ENCODE measurements at places on chromosomes 6 and 20.

- no peak for DNase-seq
Measured at GRCh38 chr20:19769507-19769906, 11.4 kb downstream of the RIN2 start.

- no peak for DNase-seq
Measured at GRCh38 chr6:79167931-79168694, 66.4 kb downstream of the HMGN3 start.

DNA sequence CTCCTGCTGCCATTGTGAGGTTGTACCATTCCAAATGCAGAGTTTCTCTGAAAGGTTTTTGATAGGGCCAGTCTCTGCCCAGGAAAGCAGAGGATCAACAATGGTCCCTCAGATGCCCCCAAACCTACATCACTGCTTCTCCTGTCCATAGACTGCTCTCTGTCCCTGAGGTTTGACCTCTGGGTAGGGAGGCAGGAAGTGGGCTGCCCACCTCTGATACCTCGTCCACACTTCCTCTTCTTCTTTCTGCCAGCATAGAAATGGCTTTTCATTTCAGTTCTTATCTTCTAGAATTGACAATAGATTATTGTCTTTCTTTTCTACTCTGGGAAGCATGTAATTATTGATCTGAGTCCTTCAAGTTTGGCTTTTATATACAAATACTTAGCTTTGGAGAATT is 170.6 kb downstream of the TRMT11 start:
- no peak for DNase-seq

GRCh38 chr6:2760882-2761842 is 4.0 kb upstream of the WRNIP1 start:
- DNase-seq = no peak

DNA sequence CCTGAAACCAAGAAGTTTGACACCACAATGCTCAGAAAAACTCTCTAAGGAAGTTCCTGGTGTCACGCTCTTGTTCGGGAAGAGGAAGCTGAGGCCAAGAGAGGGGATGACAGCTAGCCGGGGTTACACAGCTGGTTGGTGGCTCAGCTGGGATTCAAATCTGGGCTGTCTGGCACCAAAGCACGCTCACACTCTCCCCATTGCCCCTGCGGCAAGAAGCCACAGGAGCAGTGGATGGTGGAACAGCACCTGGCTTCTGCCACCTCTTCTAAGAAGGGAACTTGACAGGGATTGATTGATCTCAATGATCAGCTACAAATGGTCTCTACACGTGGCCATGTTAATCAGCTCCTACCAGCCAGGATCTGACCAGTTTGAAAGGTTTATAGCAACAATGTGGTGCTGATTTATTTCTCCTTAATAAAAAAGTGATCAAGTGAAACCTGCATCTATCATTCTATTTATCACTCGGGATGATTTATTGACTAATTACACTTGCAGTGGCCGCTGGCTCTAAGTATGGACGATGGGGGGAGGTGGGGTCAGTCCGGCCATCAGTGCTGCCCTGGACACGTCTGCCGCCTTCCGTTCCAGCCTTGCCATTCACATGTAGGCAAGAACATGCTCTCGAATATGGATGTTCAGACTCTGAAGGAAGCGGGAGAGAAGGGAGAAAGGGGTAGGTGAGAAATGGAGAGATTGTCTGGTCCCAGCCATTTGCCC is 71.9 kb upstream of the TOP1 start:
- no peak for DNase-seq

DNA sequence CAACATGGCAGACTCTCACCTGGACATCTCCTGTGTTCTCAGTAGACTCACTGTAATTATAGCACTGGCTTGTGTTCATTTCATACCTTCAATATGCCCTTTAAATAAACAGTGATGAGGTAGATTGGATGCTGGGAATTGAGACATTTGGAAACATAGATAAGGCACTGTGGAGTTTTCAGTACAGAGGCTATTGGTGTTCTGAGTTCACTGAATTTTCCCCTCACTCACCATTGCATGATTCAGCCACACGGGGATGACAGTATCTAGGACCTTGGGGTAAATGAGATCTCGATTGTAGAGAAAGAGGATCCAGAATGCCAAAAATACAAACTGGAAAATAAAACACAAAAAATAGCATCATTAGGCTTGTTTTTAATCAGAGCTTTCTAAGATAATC is 12.6 kb downstream of the ADTRP start:
- no peak for DNase-seq

DNA sequence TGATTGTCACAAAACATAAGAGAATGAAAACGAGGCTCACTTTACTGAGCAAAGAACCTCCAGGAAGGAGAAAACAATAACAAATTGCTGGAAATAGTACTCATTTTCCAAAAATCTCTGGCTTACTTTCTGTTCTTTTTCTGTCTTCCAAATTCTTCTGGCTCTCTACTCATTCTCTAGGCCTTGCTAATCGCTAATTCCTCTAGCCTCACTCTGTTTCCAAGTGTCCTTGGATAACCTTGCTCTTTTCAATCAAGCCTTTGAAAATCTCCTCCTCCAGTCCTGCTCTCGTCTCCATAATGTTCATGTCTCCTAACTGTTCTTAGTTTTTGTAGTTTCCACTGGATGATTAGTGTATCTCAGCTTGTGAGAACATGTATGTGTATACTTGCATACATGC is 96.2 kb upstream of the MAP7 start:
- DNase-seq = no peak

- DNase-seq = no peak
Measured at GRCh38 chr6:2531426-2532215, 219.1 kb downstream of the MYLK4 start.

GRCh38 chr6:161228921-161229591 is 44.8 kb downstream of the AGPAT4 start:
- DNase-seq = no peak

GRCh38 chr6:133697666-133698065 is 191.2 kb upstream of the TCF21 start:
- no peak for DNase-seq

DNA sequence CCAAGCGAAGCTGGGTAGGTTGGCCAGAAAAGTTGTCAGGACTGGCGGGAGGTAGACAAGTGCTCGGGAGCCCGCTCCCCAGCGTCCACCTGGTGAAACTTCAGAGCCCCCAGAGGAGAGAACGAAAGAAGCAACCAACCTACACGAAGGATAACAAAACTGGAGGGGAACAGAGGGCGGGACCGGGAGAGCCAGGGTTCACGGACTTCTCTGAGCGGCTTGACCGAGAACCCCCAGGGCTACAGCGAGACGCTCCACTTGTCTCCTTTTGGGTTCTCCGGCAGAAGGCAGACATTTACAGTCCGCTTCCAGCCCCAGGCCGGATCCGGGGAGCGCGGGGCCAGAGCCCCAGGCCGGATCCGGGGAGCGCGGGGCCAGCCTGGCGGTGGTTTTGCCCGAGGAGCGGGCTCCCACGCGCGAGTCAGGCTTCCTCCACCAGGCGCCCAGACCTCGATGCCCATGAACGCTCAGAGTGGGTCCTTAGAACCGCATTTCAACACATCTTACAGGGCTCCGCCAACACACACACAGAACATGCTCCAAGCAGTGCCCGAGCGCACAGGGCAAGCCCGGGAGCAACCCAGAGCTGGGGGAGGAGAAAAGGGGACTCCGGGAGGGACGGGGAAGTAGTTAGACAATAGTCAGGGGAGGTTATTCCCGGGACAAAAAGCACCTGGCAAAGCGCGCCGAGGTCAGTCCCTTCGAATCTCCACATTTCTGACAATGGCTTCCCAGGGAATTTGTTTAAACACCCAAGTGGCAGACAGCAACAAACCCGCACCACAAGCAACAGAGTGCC is 1.1 kb downstream of the PTPRK start:
- DNase-seq = peak; percentile 17

- no peak for DNase-seq
Measured at GRCh38 chr6:33452496-33452895, 1.9 kb upstream of the ZBTB9 start.

DNA sequence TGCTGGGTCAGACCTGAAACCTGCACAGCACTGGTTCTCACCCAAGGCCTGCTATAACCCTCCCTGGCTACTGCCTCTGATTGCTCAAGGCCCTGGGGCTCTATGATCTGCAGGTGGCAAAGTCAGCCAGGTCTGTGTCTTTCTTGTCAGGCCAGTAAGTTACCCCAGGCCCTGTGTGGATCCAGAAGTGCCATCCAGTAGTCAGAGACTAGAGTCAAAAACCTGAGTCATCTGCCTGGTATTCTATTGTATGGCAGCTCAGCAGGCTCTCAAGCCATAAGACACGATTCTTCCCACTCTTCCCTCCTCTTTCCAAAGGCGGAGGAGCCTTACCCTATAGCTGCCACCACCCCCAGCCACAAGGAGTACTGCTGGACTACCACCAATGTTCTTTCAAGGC is 593.0 kb downstream of the FRK start:
- DNase-seq = no peak

DNA sequence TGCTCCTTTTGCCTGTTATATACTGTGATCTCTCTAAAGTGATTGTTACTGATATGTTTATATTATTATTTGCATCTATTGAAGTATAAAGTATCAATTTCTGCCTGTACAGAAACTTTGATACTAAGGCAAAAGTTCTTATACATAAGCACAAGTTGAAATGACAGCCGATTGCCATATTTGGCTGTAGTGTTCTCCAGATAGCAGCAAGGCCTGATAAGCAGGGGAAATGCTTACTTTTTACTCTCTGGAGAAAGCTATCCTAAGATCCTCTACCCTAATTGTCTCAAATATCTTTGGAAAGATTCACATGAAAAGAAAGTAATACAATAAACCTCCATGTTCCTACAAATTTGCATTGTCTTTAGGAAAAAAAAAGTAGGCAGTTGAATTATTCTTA is 31.4 kb downstream of the SENP6 start:
- no peak for DNase-seq

DNA sequence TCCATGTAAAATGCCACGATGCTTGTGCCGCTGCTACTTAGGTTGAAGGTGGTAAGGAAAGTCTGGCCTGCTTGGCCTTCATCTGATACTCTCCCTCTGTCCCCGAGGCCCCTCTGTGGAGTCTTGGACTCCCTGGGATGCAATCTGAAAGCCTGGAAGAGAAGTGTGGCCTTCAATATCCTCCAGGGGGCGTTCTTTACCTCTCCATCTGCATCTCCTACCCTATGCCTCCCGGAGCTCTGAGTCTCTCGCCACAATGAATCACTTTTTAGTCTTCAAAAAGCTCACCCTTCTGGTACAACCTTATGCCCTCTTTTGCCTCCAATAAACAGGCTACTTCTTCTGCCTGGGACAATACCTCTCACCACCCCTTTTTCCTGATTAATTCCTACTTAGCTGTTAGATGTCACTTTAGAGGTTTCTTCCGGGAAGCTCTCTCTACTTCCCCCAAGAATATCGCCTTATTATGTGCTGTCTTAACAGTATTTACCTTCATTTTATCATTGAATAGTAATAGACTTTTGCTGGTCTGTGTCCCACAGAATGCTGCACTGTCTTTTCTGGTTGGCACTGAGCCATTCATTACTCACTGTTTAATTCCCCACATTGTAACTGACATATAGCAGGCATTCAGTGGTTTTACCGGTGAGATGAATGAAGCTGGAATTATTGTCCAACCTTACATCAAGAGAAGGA is 13.9 kb upstream of the ATG5 start:
- DNase-seq = peak; percentile 15

DNA sequence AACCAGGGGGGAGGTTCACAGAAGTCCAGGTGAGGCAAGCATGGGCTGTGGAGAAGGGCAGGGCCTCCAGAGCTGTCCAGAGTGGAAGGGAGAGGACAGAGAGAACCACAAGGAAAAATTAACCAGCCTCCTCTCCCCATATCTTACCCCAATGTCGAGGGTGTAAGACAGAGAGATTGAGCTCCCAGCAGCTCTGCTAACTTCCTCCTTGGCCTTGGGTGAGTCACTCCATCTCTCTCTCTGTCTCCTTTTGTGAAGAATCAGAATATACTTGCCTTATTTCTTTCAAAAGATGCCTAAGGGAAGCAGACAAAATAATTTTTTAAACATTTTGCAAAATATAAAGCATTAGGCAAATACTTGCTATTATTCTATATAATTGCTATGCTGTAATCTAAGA is 58.3 kb upstream of the IYD start:
- no peak for DNase-seq

GRCh38 chr6:43250992-43251373 is 7.7 kb downstream of the TTBK1 start:
- no peak for DNase-seq

DNA sequence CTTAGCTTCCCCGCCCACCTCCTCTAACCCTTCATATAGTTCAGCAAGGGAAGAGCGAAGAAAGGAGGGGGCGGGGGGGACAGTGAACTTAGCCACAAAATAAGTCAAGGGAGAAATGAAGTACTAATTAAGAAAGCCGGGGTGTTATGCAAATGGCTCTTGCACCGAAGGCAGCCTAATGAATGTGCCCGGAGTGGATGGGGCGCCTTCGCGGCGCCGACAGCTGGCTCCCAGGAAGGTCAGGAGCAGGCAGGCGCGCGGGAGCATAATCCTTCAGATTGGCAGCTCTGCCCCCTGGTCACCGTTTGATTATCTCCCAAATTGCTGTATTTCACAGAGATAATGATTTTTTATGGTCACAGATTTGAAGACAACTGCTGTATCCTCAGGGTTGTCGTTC is 395.1 kb downstream of the TFAP2B start:
- DNase-seq = no peak

- DNase-seq = peak; percentile 49
Measured at GRCh38 chr6:33391922-33392594, 435 bp downstream of the KIFC1 start.

DNA sequence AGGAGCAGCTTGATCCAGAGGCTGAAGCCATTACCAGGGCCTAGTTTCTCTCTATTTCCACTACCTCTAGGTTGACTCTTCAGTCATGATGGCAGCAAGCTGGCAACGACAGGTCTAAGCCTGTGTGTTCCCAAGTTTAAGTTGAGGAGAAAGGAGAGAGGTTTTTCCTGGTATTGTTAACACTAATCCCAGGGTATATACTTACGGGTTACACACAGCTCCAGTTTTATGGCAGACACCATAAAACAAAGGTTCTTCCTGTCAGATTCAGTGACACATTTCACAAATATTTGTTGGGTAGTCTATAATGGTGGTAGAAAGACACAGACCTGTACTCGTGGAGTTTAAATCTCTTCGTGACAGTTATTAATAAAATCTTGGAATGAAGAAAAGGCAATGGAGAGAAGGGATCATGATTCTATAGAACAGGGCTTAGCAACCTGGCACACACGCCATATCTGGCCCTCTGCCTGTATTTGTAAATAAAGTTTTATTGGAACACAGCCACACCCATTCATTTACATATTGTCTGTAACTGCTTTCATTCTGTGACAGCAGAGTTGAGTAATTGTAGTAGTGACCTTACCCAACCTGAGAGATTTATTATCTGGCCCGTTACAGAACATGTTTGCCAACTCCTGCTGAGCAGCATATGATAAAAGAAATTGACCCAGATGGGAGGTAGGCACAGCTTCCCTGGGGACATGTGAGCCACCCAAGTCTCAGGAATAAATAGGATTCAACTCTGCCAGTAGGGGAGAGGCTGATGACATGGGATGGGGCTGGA is 323.3 kb downstream of the CDH4 start:
- DNase-seq = no peak

GRCh38 chr6:156957931-156958547 is 180.9 kb downstream of the ARID1B start:
- DNase-seq = no peak
